ENCODE measurements at places on chromosomes 4 and X.

- no peak for DNase-seq
Observed at GRCh38 chr4:7430368-7430964, 4.3 kb downstream of the PSAPL1 start.

GRCh38 chrX:87663421-87663820, 145.8 kb downstream of the KLHL4 start:
- no peak for DNase-seq

DNA sequence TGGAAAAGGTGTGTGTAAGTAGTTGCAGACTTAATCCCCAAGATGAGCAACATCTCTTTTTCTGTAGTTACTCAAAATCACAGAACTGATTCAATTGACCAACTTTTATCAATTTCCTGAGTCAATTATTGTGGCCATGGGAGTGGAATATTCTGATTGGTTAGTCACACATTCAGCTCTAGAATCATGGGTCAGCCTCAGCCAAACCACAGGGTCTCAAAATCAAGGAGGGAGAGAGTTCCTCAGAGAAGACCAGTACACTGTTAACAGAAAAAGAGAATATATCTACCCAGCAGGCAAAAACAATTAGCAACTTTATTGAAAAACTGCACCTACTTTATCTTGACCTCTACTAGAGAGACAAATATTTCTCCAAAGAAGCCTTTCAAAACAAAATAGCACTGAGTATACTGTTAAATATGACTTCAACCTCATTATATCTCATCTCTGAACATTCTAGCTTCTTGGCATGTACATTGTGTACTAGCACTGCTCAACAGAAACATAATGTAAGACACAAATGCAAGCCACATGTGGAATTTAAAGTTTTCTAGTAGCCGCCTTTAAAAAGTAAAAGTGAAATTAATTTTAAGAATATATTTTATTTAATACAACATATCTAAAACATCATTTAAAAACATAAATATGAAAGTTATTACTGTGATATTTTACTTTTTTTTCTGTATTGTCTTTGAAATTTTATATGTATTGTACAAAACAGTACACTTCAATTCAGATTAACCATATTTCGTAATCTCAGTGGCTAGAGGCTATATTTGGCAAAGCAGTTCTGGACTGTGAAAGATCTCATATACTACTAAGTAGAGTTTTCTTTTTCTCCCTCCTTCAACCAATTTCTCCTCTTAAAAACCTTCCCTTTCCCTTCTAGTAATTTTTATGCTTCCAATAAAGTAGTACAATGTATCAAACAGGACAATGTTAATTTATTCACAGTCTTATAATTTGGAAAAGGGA, 11.8 kb upstream of the LCORL start:
- DNase-seq = no peak

- no peak for DNase-seq
Observed at GRCh38 chrX:53332204-53332603, 50.8 kb upstream of the IQSEC2 start.

GRCh38 chr4:30770049-30770549, 49.9 kb downstream of the PCDH7 start:
- no peak for DNase-seq

DNA sequence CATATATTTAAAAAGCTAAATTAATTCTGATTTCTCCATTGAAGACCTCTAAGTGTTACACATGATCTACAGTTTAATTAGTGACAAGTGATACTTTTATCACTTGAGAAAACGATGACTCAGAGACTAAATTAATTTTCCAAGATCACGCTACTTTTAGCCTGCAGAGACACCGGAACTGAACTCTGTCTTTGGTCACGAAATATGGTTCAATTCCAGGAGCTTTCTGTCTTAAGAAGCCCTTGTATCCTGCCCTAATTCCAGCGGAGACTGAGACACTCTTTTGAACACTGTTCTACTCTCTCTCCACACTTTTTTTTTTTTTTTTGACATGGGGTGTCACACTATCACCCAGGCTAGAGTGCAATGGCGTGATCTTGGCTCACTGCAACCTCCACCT, 63.6 kb downstream of the IRF2 start:
- DNase-seq = no peak

DNA sequence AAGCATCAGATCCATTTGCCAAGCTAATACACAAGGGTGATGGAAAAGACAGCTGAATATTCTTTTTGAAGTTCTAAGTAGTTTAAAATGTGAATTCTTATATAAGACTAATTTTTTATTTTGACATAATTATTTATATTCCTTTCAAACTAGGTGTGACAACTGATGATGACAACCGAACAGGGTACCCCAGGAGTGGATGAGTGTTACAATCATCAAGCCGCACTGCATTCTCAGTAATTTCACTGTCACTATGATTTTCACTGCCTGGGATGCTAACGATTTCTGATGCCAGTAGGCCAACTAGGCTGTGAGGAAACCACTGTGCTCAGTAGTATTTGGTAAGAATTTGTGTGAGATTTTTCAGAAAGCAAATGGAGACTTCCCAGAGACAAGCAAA, 317.5 kb downstream of the ARAP2 start:
- no peak for DNase-seq

- DNase-seq = no peak
Observed at GRCh38 chr4:185108669-185109068, 34.4 kb upstream of the SLC25A4 start.

DNA sequence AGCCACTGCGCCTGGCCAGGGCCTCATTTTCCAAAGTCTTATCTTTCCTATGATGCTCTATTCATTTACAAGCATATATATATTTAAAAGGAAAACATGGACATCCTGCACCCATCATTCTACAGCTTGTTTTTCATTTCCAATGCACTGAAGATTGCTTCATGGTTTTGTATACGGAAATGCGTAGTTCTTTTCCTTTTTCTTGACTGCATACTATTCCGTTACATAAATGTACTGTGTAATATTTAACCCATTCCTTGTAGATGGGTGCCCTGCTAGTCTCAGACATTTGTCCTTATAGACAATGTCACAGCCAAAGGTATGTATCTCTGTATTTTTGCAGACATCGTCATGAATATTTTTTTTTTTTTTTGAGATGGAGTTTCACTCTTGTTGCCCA, 257.0 kb downstream of the ASMT start:
- no peak for DNase-seq

DNA sequence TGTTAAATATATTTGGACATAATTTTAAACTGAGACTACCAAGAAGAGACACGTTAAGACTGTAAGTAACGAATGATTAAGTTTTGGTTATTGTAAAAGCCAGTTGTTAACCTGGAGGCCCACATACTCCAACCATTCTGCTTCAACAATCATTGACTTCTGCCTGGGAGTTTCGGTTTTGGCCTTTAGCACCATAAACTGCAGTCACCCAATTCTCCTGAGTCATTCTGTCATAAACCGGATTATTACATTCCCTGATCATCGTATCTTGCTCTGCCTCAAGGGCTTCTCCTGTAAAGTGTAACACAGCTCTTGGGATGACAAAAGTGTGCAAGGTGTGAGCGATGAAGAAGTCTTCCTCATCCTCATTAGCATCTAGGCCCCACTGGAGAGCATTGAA, 46.9 kb upstream of the PABPC1L2A start:
- DNase-seq = no peak

- no peak for DNase-seq
Observed at GRCh38 chr4:74408639-74409038, 36.3 kb upstream of the AREG start.

GRCh38 chr4:139050446-139050845, 34.9 kb downstream of the NOCT start:
- DNase-seq = no peak

GRCh38 chr4:105437637-105438036, 36.2 kb downstream of the PPA2 start:
- no peak for DNase-seq

DNA sequence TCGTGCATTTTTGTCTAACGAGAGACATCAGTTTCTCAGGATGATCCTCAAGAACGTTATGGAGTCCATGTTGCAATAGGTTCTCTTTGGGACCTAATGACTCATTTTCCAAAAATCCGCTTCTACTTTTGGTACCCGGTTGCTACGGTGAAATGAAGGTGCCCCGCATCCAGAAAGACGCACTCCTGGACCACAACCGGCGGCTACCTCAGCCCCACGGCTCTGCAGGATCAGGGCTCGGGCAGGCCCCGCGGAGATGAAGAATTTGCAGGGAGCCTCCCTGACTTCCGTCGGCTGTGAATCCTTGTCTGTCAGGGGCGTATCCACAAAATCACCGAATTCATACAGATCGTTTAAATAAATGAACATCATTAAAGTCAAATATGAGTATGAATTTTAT, 15.6 kb downstream of the GTPBP6 start:
- DNase-seq = no peak

GRCh38 chr4:181676546-181676945, 566.7 kb upstream of the TENM3 start:
- DNase-seq = no peak

DNA sequence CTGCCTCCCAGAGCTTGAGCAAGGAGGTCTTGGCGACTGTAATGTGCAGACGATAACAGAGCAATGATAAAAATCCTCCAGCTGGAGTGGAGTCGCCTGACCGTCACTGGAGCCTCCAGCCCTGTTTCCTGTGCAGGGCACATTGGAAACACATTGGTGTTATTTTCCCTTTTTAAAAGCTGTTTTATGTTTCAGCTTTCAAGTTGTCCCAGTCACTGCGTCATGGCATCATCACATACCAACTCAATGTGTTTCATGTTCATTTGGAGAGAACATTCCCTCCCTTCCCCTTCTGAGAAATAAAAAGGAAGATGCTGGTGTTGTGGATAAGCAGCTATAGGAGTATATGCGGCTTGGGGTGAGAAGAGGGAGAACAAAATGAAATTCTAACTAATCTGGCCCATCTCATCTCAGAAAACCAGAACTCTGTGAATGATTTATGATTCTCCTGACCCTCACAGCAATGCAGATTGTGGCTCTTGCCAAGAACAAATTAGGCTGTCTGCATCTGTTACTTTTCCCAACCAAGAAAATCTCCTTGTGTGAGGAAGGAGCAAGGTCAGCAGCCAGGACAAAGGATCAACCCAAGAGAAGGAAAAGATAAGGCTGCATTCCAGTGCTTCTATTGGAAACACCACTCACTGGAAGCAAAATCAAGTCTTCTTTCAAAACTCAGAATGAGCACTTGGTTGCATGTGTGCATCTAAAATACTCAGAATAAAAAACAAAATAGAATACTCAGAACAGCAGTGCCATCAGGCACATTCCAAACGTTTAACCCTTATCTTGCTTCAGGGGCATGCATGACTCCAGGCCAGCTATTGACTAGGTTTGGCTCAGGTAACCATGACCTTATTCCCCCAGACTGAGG, 134.4 kb downstream of the RASL11B start:
- no peak for DNase-seq
